ENCODE measurements at places on chromosomes 6 and 20. TPM values are rescaled to one million over a fixed set of nuclear protein-coding genes. Genes with fewer than 3 reads are reported as not detected.

The WFDC10B gene
- total RNA-seq, result not detected

The ECT2L gene
- total RNA-seq, result not detected

The EDN1 gene
- 3.3 TPM for total RNA-seq

GRCh38 chr6:28896505-28897368, 27.0 kb downstream of the TRIM27 start:
- peak overlapping the region; percentile 89 for H3K27ac ChIP-seq
- DNase-seq, result peak; percentile 61
- peaks cover 7% of the 10 kb centered on the region for H3K4me1 ChIP-seq

GRCh38 chr6:88050140-88050818, 2.6 kb downstream of the SPACA1 start:
- H3K27me3 ChIP-seq, result peaks cover 5% of the 10 kb centered on the region
- no peak overlapping the region for H3K27ac ChIP-seq
- no peaks in the 10 kb centered on the region for H3K4me1 ChIP-seq

GRCh38 chr20:22339091-22339881, 245.1 kb downstream of the FOXA2 start:
- no peak overlapping the region for H3K4me3 ChIP-seq
- H3K4me1 ChIP-seq, result peaks cover 21% of the 10 kb centered on the region
- no peaks in the 10 kb centered on the region for H3K27me3 ChIP-seq
- DNase-seq, result peak; percentile 43
